ENCODE measurements at places on chromosomes 3 and 15.

GRCh38 chr3:112979244-112979832 is 4.4 kb upstream of the CD200R1 start:
- DNase-seq: no peak

DNA sequence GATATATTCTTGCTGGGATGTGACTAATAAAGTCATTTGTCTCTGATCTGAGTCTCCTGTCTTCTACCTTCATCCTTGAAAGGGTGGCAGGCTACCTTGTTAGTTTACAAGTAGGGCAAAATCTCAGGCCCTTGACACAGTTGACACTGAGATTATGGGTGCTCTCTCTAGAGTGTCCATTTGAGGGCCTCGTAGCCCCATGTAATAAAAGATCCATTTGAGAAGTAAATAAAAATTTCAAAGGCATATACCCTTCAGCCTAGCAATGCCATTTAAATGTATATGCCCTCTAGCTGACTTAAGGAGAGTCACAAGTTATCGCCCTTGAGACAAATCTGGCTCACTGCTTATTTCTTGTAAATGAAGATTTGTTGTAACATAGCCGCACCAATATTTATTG is 98.6 kb downstream of the TCF12 start:
- no peak for DNase-seq

DNA sequence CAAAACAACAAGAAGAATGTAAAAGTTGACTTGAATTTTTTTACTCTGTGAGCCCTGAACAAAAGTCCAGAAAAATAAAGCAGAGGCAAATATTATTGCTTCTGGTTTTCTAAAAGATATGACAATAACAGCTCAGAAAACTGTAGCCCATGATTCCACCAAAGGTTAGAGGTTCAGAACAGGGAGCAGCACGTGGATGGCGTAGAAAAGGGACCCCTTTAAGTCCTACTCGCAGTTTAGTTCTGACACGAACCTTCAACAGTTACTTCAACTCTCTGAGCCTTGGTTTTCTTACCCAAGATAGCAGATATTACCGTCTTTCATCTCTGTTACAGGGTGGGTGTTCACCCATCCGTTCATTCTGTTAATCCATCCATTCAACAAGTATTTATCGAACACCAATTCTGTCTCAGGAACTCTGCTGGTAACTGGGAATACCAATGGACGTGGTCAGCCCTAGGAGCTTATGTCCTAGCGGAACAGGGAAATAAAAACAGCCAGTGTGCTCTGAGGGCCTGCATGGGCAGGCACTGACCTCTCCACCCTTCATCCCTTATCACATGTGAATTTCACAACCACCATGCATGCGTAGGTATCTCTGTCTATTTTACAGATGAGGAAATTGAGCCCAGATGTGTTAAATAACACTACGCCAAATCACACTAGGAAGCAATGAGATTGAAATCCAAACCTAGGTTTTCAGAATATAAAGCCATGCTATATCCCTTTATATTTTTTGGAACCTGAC is 274.2 kb upstream of the ICE2 start:
- no peak for DNase-seq

GRCh38 chr3:152480282-152480953 is 211.7 kb downstream of the MBNL1 start:
- no peak for DNase-seq

DNA sequence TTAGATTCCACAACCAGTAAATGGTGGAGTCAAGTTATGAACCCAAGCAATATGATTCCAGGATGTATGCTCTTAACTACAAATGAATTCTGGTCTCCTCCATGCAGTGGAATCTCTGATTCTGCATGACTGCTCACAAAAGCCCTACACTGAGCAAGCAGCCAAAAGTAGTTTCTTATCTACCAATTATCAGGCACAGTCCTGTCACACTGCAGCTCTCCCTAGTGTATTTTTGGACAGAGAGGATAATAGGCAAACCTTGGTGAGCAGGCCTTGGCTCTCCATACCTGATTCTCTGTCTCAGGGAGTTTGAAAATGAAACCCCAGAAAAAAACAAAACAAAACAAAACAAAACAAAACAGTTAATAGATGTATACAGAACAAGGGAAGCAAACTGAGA is 3.5 kb upstream of the SSR3 start:
- DNase-seq: no peak

GRCh38 chr15:71883447-71883846 is 73.1 kb downstream of the NR2E3 start:
- no peak for DNase-seq

DNA sequence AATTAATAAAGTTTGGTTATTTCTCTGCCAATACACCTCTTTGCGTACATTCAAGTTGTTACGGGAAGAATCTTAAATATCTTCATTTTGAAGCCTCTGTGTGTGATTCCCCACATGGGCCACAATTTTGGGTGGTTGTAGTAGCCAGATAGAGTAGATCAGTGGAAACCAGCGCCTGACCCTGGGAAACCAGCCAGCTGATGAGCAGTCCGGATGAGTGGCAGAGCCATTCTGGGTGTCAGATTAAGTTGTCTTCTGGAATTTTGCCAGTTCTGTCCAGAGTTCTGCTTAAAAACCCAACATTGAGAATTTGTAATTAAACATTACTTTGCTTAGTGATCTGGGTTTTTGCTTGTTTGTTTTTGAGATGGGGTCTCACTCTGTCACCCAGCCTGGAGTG is 49.7 kb downstream of the MRPS25 start:
- DNase-seq: no peak

DNA sequence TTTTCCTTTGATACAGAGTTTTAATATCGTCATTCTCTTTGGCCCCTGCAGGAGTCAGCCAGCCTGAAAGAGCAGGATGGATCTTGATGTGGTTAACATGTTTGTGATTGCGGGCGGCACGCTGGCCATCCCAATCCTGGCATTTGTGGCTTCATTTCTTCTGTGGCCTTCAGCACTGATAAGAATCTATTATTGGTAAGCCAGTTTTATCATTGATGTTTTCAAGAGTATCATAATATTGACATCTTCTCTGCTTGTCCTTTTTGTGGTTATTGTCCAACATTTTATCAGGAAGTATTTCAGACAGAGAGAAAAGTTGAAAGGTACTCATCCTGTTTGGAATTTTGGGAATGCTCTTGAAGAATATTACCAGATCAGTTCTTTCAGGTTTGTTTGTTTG is 18.9 kb downstream of the ABHD6 start:
- no peak for DNase-seq

GRCh38 chr3:78143000-78143399 is 1103.1 kb downstream of the ROBO2 start:
- no peak for DNase-seq

DNA sequence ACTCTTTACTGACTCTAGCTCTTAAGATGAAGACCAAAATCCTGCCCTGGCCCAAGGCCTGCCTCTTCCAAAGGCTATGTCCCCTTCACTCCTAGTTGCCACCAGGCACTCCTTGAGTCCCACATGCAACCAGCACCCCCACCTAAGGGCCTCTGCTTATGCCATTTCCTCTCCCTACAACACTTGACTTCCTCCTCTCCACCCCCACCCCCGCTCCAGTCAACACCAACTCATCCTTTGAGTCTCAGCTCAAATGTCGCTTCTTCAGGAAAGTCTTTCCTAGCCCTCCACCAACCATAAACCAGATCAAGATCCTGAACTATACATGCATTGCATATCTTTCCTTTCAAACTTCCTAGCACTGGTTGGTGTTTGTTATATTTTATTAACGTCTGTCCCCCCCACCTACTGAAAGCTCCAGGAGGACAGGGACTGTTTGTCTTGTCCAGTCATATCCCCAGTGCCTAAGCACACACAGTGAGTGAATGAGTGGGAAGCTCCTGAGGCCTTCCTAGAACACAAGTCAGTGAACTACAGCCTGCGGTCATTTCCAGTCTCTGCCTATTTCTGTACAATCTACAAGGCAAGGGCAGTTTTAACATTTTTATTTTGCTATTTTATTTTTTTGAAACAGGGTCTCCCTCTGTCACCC is 7.3 kb downstream of the TBC1D2B start:
- DNase-seq: no peak
